ENCODE measurements at places on chromosomes 5 and 9.

- DNase-seq: no peak
Observed at GRCh38 chr9:35682520-35683315, 7.0 kb downstream of the TPM2 start.

DNA sequence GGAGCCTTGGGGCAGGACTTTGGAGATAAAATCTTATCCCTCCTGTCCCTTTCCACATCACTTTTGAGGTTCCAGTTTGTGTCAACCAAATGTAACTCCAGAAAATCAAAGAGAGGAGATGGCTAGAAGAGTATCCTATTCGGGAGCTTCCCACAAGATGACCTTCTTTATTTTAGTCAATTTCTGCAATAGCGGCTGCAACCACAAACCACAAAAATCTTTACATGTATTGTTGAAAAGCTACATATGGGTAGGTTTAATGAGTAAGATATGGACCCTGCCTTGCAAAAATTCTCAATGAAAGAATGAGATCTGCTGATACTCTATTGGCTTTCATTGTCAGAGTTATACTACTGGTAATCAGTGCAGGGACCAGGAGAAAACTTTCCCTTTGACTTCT is 92.2 kb upstream of the MAMDC2 start:
- no peak for DNase-seq

- DNase-seq: no peak
Observed at GRCh38 chr9:112858625-112859147, 32.0 kb downstream of the SLC46A2 start.

DNA sequence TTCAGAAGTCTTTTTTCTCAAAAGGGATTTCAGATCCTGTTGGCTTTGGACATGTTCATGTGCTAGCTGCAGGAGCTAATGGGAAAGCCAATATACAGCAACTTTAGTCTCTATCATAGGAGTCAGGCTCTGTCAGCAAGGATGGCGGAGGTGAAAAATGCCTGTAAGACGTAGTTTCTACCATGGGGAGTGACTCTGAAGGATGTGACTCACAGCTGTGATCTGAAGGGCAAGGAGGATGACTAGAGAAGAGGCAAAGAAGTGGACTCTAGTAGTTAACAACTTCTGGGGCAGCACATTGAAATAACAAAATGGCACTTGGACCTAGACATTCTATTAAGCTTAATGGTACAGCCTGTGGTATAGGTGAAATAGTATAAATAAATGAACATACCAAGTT is 3.1 kb upstream of the NDUFS4 start:
- DNase-seq: no peak

DNA sequence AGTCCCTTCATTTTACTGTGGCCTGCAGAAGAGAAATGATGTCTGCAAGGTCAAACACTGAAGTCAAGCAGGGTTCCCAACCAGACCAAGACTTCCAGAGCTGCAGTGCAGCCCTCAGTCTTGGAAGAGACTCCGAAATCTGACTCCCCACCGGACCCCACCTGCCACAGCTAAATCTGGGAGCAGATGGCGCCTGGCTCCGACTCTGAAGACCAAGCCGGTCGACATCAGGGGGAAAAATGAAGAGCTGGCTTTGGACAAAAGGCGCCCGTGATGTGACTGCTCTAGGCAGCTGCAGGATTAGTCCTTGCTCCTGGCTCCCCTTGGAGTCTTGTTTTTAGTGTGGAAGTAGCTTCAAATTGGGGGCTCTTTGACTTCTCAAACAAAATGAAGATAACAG is 72.4 kb upstream of the ZNF622 start:
- DNase-seq: no peak

- DNase-seq: no peak
Observed at GRCh38 chr5:169494383-169494935, 89.1 kb upstream of the SPDL1 start.

DNA sequence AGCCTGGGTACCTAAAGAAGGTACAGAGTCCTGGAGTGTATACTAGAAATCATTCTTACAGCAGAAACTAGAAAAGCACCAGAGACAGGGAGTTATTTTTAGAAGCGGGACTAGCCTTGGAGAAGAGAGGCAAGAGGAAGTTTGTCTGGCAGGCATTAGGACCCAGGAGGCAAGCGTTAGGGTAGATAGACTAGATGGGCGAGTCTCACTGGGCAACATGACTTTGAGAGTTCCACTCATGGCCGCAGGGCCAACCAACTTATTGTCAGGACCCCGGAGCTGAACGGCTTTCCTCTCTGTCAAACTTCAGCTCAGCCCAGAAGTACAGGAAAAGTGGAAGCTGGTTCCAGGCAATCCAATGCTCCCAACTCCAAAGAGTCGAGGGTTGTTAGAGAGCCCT is 34.1 kb upstream of the NPR3 start:
- no peak for DNase-seq

DNA sequence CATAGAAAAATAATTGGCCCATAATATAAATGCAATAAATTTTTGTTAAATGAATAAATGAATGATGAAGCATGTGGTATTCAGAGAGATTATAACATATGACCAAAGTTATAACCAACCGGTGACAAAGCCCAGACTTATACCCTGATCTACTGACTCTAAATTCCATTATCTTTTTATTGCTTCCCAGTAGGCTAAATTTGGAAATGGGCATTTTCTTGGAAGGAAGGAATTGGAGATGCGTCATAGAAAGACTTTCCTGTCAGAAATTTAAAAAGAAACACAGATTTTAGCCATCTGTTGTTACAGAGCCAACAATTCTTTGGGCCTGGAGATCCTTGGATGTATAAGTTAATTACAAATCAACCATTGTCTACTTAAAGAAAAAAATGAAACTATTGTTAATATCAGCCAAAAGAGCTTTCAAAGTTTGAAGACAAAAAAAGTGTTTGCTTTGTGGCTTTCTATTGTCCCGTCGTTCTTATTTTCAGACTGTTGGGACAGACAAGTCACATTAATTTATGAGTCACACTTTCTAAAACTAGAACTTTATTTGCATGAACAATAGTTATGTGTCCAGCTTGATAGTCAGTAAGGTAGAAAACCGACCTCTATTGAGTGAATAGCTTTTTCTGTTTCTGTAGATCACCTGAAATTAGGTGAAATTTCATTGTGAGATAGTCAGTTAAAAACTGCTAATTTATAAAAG is 428.7 kb downstream of the GABRG2 start:
- DNase-seq: no peak

DNA sequence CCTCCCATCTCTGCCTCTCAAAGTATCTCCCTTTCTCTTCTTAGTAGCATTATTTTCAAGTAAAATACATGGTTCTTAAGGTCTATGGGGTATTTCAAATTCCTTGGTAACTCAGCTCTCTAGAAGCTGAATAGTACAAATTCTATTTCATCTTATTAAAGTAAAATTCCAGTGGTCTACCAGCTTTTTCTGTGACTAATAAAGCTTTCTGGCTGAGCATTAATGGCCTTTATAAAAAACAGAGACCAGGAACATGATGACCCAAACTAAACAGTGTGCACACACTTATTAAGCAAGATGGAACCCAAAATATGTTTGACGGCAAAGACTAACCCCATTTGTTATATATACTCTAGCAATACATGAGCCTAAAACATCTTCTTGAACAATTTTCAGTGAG is 142.6 kb downstream of the OR2K2 start:
- DNase-seq: no peak

DNA sequence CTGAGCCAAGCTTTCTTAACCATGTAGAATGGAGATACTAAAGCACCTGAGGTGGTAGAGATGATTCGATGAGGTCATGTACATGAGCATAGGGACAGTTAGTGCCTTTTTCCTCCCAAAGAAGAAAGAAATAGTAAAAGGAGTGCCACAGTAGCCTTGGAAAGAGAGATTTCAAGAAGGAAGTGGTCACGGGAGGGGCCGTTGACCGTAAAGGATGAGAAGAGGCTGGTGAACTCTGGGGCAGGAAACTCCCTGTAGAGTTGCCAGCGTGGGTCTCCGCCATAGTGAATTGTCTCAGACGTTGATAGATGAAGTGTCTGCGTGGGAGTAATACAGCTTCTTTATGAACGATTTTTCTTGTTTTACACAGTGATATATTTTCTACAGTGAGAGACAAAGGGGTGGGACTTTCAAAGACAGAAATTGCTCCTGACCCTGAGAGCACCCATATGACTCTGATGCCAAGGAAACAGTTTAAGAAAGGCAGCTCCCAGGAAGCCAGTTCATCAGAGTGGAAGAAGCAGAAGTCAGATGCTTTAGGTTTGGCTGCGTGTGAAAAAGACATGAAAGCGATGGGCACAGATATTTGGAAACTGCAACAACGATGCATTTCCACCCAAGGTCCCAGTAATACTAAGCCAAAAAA is 41.3 kb downstream of the UGCG start:
- DNase-seq: no peak

DNA sequence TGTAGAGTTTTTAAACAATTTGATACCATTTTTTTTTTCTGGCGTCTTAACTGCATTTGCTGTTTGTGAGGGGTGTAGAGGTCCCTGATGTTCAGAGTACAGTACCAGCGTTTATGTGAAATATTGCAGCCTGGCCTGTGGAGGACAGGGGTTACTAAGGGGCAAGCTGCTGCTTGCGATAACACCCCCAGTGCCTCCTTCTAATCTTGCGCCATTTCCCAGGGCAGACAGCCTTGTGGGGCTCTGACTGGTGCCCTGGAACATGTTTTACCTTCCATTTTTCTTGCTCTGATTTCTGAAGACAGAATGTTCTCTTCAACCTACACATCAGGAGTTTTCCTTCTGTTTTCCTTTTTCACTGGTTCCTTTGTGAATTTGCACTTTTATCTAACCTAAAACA is 142.9 kb downstream of the DOCK8 start:
- DNase-seq: no peak

- DNase-seq: no peak
Observed at GRCh38 chr9:12719431-12719830, 26.2 kb downstream of the TYRP1 start.
